ENCODE measurements at places on chromosomes 2 and 18.

GRCh38 chr2:237935740-237936452 is 30.9 kb upstream of the UBE2F start:
- DNase-seq = no peak

DNA sequence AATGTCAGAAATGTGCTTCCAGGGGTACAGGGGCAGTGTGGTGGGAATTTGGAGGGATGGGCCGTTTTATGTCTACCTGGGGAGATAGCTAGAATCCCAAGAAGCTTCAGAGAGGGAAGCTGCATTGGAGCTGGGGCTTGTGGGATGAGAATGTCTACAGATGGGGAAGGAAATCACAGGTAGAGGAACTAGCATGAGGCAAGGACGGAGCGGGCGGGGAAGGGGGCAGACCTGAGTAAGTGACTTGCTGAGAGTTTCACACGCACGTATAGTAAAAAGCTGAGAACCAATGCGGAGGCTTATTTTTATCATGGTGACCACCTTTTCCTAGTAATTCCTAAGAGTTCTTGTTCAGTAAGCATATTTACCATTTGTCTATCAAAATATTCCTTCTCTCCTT is 6.3 kb downstream of the C2orf80 start:
- no peak for DNase-seq

DNA sequence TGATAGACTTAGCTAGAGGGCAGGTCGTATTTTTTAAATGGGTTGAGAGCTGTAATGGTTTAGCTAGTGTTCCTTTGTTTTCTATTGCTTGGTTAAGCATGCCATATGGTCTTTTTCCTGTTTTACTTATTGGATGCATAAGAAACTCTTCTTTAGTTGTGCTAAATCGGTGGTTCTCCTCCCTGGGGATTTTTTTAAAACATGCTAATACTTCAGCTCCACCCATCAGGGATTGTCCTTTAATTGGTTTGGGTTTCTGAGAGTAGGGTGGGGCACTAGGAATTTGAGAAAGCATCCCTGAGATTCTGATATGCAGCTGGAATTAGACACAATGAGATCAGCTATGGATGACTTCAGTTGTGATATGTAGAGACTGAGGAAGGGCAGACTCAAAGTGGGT is 497.2 kb downstream of the THSD7B start:
- no peak for DNase-seq

- no peak for DNase-seq
Observed at GRCh38 chr2:42865884-42866881, 73.8 kb upstream of the HAAO start.

GRCh38 chr2:127143841-127144782 is 37.2 kb upstream of the BIN1 start:
- no peak for DNase-seq

- DNase-seq = no peak
Observed at GRCh38 chr2:158973116-158973956, 4.9 kb downstream of the TANC1 start.

DNA sequence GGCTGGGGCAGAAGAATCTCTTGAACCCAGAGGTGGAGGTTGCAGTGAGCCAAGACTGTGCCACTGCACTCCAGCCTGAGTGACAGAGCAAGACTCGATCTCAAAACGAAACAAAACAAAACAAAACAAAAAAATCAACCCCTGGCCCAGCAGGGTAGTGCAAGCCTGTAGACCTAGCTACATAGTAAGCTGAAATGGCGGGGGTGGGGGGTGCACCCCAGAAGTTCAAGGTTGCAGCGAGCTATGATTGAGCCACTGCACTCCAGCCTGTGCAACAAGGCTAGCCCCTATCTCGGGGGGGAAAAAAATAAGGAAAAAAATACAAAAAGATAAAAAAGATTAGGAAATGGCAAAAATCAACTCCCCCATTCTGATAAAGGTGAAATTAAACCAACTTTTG is 6.4 kb downstream of the ATL2 start:
- no peak for DNase-seq

- no peak for DNase-seq
Observed at GRCh38 chr2:127176371-127177311, 43.5 kb downstream of the CYP27C1 start.

- DNase-seq = no peak
Observed at GRCh38 chr2:99524056-99524455, 34.2 kb upstream of the REV1 start.

GRCh38 chr18:21264651-21265050 is 22.6 kb downstream of the GREB1L start:
- no peak for DNase-seq

GRCh38 chr18:34314847-34315246 is 90.1 kb upstream of the NOL4 start:
- DNase-seq = no peak

- no peak for DNase-seq
Observed at GRCh38 chr2:8289111-8289510, 392.7 kb upstream of the ID2 start.

DNA sequence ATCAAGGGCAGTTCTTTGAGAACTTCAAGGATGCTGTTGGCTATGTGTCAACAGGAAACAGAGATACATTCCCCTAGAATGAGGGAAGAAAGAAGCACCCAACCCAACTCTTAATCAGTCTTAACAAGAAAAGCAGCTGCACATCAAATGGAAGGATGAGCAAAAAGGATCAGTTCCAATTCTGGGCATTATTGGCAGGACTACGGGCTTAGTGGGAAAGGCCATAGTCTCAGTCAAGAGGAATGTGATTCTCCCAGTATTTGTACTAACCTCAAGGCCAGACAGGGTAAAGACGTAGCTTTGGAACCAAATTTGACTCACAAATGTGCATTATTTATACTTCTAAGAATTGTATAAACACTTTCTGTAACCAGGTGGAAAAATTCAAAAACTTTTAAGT is 18.2 kb downstream of the BMP10 start:
- no peak for DNase-seq

GRCh38 chr18:22999212-22999611 is 66.1 kb downstream of the RBBP8 start:
- no peak for DNase-seq

DNA sequence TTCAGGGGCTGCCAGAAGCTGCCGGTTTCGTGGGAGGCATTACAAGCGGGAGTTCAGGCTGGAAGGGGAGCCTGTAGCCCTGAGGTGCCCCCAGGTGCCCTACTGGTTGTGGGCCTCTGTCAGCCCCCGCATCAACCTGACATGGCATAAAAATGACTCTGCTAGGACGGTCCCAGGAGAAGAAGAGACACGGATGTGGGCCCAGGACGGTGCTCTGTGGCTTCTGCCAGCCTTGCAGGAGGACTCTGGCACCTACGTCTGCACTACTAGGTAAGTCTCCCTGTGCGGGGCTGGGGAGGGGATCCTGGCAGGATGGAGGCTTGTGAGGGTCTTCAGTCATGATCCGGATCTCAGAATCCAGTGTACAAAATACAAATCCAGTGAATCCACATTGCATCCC is 17.8 kb downstream of the IL1R2 start:
- no peak for DNase-seq

GRCh38 chr2:127619877-127620705 is 25.9 kb upstream of the GPR17 start:
- no peak for DNase-seq

DNA sequence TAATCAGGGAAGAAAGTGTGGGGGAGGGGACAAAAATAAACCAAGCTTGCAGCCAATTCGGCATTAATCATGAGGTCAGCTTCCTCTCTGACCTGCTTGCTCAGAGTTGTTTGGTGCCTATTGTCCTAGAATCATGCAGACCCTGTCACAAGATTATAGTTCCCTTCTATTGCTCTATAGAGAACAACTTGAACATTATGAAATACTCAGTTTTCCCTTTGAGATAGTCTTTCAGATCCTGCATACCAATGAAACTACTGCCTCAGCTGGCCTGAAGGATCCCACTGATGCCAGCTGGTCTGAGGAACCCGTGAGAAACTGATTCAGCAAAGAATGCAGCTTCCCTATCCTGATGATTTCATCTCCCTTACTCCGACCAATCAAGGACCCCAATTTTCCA is 955 bp upstream of the BBS5 start:
- DNase-seq = no peak

- no peak for DNase-seq
Observed at GRCh38 chr18:49335677-49336076, 124.8 kb downstream of the DYM start.

- DNase-seq = no peak
Observed at GRCh38 chr2:101738649-101739048, 41.1 kb downstream of the MAP4K4 start.

GRCh38 chr2:213129311-213129710 is 22.1 kb downstream of the IKZF2 start:
- no peak for DNase-seq

DNA sequence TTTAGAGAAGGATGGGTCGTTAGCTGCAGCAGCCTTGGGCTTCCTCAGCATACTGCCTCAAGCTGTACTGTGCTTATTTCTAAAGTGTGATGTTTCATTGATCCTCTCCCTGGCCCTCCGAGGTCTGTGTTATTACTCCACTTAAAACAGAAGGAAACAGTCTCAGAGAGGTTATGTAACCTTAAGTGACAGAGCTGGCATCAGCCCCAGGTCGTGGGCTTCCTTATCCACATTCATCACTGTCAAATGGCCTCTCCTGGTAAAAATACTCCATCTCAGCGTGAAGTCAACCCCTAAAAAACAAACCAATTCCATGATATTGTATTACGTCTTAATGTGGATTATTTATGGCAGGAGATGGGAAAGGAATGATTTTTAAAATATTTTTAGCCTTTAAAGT is 153.3 kb upstream of the NOSTRIN start:
- DNase-seq = no peak

- DNase-seq = no peak
Observed at GRCh38 chr18:73520229-73520628, 627.4 kb downstream of the FBXO15 start.

Measured in posterior cingulate gyrus (tissue), 11 donors.